ENCODE measurements at places on chromosomes 13 and 19.

DNA sequence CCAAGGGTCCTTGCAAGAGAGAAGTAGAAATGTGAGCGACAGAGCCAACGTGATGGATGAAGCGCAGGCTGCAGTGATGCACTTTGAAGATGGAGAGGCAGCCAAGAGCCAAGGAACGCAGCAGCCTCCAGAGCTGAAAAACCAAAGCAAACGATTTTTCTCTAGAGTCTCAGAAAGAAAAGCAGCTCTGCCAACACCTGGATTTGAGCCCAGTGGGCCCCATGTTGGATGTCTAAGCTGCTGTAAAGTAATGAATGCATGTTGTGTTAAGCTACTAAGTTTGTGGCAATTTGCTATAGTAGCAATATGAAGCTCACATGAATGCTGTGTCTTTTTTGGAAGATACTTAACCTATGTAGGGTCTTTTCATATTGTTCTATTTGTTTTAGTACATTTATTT lies 894.3 kb downstream of the EFNB2 start:
- no peak for DNase-seq

GRCh38 chr13:20492641-20493040 lies 33.0 kb downstream of the CRYL1 start:
- peak; percentile 41 for DNase-seq

DNA sequence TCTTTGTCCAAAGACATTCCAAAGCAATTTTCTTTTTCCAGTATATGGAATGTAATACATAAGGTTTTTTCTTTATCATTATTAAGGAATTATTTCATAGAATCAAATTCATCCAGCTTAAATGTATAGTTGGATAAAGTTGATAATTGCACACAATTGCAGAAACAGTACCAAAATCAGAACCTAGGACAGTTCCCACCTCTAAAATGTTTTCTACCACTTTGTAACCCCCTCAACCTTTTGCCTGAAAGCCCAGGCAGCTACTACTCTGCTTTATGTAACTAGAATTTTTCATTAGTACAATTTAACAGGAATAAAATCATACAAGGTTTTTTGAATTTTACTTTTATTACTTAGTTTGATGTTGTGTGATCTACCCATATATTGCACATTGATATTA lies 98.0 kb downstream of the PRR20E start:
- DNase-seq = no peak

GRCh38 chr13:29681864-29682263 lies 86.4 kb upstream of the SLC7A1 start:
- DNase-seq = no peak

GRCh38 chr13:99600318-99600717 lies 99.0 kb downstream of the TM9SF2 start:
- DNase-seq = no peak

Data from activated naive CD4-positive, alpha-beta T cell treated with anti-CD3 and anti-CD28 coated beads, Interleukin-2, amount 50 U/mL, for 16 hours (primary cell).